ENCODE measurements at places on chromosomes 5 and 9.

DNA sequence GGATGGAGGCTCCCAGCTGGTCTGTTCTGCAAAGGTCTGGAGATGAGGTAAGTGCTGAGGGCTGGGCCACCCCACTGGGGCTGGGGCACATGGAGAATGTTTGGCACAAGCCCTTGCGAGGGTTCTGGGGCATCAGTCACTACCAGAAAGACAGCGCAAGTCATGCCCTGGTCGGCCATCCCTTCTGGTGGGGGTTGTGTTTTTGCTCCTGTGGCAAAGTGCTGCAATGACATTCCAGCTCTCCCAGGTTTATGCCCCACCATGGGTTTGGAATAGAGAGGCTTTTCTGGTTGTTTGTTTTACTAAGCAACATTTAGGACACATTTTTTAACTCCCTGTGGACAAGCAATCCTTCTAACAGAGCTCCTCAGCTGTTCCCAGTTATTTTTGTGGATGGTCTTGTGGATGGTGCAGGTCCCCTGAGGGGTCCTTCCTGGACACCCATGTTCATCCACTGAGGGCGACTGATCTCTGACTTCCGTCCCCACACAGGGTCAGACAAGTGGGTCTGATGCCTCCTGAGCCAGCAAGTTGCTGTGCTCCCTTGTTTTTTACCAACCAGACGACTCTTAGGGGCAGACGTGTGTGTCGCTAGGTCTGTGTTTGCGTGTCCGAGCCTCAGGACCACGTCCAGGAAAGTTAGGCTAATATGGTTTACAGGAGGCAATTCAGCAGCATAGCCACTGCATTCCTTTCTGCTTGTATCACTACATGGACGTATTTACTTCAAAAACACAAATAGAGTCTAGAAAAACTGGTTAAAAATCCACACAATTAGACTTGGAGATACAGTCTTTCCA lies 64.9 kb upstream of the ECM2 start:
- no peak for DNase-seq

DNA sequence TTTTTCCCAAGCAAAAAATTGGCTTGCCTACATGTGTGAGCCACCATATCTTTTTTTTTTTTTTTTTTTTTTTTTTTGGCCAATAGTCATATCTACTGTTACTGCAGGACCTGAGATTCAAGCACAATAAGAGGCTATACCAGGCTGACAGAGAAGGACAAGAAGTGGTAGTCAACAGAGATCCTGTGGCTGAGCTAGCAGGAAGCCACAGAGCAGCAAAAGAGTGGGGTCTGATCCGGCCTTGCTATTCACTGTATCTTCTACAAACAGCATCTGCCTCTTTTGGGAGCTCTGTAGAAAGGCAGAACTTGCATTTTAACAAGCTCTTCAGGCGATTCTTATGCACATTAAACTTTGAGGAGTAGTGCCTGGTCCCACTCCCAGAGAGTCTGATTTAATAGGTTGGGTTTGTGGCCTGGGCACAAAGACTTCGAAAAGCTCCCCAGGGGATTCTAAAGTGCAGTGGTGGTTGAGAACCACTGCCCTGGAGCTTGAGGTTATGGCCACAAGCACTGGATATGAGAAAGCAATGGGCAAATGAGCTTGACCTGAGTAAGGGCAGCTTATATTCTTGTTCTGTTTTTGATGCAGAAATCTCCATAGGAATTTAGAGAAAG lies 162.8 kb downstream of the PIK3R1 start:
- DNase-seq: no peak

- DNase-seq: no peak
These were observed 197.7 kb downstream of the TENT4A start for GRCh38 chr5:6910950-6911349.

GRCh38 chr9:136720251-136720897 lies 8.0 kb downstream of the DIPK1B start:
- no peak for DNase-seq

DNA sequence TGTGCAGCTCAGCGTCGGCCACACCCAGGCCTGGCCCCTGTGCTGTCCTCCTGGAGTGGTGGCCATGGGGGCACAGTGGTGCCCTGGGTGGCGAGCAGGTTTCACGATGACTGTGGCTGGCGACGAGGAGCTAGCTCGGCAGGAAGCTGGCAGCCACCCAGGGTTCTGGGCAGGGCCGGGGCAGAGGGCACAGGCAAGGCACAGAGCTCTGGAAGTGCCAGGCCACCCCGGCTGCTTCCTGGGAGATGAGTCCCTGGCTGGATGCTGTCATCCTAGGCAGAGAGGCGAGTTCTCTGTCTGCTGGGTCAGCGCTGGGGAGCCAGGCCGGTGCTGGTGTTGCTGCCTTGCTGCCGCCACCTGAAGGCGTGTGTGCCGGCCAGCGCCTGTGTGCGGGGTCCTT lies 51.7 kb downstream of the RXRA start:
- no peak for DNase-seq

GRCh38 chr9:16076511-16076910 lies 523.7 kb downstream of the CCDC171 start:
- DNase-seq: no peak

DNA sequence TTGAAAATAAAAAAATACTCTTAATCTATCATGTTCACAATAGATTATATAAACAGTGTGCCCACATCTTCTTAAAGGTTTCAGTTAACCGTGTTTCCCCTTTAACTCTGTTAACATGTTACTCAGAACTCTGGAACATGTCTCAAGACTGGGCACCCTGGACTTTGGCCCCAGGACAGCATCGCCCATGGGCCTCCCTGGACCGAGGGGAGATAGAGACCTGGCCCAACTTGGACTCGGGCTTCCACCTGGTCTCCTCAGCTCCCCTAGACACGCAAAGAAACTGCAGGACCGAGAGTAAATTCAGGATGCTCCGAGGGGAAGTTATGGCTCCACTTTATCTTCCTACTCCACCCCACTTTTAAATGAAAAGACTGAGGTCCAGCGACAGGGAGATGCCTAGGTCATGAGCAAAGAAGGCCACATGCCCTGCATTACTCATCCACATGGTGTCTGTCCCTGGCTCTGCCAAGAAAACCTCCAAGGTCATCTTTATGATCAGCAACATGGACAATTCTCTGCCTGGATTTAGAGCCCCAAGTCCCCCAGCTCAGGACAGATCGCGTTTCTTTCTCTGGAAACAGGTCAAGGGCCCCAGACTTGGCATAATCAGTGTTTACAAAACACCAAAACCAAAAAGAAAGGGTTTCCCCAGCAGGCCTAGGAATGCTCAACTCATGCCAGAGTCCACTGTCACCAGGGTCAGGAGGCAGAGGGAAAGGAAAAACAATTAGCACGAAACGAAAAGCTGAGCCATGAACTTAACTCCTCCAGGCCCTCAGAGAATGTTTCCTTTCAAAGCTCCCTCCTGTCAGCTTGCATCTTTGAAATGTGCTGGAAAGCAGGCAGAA lies 17.4 kb downstream of the GPX3 start:
- peak; percentile 71 for DNase-seq
